Foreskin fibroblast (primary cell): ENCODE measurements at places on chromosomes 7 and 10.
A peak's percentile ranks its signal among the peaks of the same experiment; 100 is the strongest.

GRCh38 chr10:6382081-6382480 is 179.3 kb downstream of the PFKFB3 start:
- DNase-seq, result peak; percentile 34

DNA sequence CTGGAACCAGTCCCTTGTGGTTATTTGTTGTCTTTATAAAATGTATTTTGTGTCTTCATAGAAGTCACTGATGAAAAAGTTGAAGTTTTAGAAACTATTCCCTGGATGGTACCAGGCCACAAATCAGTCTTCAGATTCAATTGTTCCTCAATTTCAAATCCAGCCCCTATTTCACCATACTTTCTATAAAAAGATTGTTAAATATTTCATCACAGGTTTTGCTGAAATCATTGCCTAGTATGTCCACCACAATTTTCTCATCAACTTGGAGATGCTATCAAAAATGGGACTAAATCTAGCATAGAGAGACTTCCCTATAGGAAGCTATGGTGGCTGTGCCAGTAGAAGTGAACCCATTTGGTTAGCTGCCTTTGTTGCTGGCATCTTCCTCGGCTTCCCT is 118.5 kb downstream of the RAB18 start:
- no peak for DNase-seq

DNA sequence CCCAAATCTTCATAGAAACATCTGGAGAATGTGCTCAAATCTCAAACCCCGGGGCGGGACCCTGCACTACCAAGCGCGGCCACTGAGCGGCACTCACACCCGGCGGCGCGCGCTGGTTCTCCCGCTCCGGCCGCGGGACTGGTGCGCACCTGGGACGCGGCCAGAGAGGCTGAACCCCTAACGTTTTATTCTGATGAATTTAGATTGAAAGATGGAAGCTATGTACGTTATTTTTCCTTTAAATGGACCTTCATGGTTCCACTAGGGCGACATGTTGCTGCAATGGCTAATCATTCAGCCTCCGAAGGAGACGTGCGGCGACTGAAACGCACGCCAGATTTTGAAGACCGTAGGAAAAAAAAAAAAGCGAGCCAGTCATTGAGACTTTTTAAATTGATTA is 107.0 kb upstream of the INSIG1 start:
- DNase-seq, result peak; percentile 68

DNA sequence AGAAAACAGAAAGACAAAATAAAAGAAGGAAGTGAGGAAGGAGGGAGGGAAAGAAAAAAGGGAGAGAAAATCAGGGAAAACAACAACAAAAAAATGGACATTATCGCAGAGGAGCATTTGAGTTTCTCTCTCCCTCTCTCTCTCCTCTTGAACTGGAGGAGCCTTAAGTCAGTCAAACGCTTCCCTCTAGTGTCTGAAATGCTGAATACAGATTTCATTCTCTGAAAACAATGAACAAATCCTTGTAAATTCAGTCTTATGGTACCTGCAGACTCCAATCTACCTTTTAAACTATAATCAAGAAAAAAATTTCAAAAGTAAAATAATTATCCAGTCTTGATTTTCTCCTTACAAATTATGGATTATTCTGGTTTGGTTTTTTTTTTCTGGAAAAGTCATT is 89.2 kb upstream of the PFKP start:
- peak; percentile 41 for DNase-seq

DNA sequence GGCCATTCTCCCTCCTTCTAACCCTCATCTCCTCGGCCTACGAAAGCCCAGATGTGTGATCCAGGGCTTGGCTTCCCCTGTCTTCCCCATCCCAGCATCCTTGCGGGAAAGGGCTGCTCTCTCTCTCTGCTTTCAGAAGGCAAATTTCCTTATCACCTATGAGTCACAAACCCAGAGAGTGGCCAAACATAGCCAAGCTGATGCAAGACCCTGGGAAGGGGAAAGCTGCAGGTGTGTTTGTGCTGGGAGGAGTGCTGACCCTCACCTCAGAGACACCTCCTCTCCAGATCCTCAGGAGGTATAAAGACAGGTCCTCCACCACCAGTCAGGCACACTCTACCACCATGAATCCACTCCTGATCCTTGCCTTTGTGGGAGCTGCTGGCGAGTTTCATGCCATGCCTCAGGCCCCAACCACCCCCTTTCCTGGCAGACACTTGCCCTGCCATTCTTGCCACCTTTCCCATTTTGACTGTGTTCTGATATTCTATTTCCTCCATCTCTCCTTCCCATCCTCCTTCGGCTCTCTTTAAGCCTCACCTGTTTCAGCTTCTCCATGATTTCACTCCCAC is 10.6 kb upstream of the PRSS2 start:
- DNase-seq, result no peak

DNA sequence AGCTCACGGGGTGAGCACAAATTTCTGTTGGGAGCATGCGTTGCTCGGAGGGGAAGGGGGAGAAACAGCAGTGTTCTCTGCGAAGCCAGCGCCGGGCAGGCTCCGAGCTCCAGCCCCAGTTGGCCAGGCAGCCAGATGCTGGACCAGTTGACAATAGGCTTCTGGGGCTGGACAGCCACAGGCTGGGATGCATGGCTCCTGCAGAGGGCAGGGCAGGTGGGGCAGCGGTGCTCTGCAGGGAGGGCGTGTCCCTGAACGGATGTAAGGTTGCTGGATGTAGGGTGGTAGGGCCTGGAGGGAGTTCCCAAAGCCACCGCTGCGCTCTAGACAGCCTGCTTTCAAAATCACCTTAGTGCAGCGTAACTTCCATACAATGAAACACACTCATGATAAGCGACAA is 574.9 kb downstream of the GLRX3 start:
- DNase-seq, result no peak

DNA sequence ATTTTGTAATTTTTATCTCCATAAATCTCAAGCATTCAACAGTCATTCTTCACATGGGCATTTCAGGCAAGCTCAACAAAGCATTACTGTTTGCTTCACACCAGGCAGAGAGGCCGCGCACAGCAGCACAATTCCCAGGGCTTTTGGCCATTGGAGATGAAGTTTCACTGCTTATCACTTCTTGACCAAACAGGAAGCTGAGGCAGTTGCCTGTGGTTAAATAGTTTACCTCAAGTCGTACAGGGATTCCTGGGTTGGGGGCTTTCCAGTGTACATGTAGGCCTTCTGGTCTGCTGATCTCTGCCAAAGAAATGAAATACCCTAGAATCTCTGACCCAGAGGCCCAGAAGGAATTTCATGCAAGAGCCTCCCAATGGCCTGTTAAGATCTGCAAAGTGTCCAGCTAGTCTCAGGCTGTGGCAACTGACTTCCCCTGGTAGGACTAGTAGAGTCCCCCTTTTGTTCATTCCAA is 11.2 kb upstream of the PRDX3 start:
- DNase-seq, result no peak

DNA sequence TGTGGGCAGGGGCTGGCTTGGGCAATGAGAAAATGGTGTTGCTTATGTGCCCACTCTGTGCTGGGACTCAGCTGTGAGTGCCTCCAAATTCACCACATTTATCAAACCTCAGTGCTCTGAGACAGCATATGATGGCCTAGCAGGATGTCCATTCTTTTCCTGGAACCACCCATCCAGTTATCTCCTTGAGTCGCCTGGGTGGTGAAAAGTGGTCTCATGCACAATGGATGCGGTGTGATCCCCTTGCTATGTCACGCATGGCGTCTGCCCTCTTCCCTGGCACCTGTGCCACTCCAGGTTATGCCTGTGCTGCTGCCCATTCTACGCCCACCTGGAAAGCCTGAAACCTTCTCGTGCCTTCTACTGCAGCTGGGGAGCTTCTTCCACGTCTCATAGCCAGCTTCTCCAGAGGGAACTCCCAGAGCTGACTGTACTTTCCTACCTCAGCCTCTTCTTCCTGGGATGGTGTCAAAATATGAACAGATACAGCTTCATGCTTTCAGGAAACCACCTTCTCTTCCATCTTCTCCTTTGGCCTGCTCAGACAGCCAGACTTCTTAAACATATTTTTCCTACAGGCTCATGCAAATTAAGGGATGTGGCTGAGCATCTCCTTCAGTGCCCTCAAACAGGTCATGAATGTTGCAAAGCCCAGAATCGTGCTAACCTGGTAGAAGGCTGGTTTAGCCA is 147.3 kb downstream of the PFKFB3 start:
- DNase-seq, result no peak

GRCh38 chr10:5634918-5635317 is 31.5 kb downstream of the ASB13 start:
- no peak for DNase-seq

GRCh38 chr10:102653060-102653459 is 8.8 kb downstream of the TRIM8 start:
- DNase-seq, result no peak
